ENCODE measurements at places on chromosomes 3 and 15.
A peak's percentile ranks its signal among the peaks of the same experiment; 100 is the strongest.

DNA sequence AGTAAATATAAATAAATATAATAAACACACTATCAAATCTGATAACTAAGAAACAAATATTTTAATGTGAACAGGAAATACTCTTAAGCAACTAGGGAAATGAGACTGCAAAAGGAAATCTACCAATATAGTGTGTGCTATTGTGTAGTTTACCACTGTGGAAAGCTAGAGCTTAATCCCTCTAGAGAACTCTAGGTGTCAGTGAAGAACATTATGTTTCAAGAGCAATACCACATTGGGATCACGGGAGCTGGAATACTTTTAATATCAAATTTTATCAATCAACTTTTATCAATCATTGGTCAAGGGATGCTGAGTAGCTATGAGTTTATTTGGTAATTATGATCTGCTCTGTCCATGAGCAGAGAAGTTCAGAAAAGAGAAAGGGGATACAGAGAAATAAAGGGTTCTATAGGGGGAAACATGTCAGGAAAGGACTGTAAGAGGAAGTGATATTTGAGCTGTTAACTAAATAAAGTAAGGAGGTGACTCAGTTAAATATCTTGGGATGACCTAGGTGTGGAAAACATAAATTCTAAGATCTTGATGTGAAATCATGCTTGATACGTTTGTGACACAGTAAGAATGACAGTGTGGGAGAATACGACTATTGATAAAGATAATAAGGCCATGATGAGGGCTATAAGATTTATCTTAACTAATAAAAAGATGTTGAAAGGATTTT is 762.2 kb upstream of the ALCAM start:
- DNase-seq: peak; percentile 30

DNA sequence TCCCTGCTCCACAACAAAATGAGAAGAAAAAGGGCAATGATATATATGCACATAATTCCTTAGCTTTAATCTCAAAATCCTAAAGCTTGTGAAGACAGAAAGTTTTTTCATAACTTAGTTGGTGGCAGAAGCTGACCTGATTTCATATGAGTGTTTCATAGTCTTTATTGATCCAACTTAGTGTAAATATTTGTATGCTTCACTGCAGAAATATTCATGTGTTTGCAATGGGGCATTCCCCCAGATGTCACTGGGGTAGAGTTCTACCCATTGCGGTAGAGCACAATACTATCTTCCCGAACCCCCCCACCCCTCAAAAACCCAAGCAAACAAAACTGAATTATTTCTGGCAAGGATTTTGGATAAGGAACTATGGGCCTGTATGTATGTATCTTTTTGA is 221.2 kb downstream of the THRB start:
- no peak for DNase-seq

DNA sequence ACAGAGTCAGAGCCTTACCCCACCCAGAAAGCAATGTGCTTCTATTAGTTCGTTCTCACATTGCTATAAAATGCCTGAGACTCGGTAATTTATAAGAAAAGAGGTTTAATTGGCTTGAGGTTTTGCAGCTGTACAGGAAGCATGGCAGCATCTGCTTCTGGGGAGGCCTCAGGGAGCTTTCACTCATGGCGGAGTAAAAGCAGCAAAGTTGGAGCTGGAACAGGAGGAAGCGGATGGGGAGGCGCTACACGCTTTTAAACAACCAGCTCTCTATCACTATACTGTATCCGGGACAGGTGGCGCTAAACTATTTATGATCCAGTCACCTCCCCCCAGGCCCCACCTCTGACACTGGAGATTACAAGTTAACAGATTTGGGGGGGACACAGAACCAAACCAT is 176.3 kb upstream of the BHLHE40 start:
- DNase-seq: no peak

GRCh38 chr3:87311309-87311708 is 34.9 kb upstream of the POU1F1 start:
- no peak for DNase-seq

DNA sequence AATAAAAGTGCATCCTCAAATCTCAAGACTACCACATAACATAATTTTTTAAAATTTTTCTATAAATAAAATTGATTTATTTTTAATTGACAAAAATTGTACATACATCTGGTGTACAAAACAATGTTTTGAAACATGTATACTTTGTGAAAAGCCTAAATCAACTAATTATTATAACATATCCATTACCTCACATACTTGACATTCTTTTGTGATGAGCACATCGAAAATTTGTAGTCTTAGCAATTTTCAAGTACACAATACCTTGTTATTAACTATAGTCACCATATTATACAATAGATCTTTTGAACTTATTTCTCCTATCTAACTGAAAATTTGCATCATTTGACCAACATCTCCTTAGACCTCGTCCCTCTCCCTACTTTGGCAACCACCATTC is 7.9 kb upstream of the WNT5A start:
- no peak for DNase-seq

- no peak for DNase-seq
Observed at GRCh38 chr3:63961891-63962290, 49.7 kb upstream of the SCAANT1 start.

- no peak for DNase-seq
Observed at GRCh38 chr3:45567730-45568172, 26.8 kb upstream of the LIMD1 start.

- DNase-seq: no peak
Observed at GRCh38 chr3:118110211-118110610, 924.4 kb downstream of the IGSF11 start.

DNA sequence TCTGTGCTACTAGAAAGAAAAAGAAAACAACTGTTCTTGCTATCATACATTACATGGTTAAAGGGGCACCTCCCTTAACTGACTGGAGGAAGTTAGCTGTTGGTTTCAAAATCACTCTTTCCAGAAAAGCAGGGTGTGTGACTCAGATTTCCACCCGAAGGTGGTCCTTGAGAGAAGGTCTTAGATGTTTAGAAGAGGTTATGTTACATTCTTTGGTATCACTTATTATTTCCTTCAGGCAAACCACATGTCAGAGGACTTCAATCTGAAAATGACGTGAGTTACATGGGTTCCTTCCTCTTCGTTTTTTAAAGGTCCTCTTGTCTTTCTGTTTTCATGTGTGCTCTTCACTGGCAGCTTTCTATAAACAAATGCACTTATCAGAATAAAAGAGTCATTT is 307.9 kb upstream of the CBLB start:
- DNase-seq: peak; percentile 12

- peak; percentile 73 for DNase-seq
Observed at GRCh38 chr3:50627407-50628051, 10.6 kb downstream of the MAPKAPK3 start.

DNA sequence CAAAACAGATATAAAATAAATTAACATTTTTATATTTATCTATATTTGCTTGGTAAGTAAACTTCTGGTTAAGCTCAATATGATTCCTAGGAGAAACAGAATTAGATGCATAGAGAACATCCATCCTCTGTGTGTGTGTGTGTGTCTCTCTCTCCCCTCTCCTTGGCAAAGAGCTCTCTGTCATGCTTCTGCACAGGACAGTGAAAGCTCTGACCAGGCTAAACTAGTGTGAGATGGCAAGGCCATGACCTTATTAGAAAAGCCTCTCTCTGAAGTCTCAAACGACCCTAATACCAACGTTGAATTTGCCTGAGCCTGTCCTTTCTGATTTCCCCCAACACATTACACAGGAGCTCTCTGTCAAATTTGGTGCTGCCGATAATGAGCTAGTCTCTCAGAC is 746.0 kb downstream of the VGLL3 start:
- DNase-seq: no peak

DNA sequence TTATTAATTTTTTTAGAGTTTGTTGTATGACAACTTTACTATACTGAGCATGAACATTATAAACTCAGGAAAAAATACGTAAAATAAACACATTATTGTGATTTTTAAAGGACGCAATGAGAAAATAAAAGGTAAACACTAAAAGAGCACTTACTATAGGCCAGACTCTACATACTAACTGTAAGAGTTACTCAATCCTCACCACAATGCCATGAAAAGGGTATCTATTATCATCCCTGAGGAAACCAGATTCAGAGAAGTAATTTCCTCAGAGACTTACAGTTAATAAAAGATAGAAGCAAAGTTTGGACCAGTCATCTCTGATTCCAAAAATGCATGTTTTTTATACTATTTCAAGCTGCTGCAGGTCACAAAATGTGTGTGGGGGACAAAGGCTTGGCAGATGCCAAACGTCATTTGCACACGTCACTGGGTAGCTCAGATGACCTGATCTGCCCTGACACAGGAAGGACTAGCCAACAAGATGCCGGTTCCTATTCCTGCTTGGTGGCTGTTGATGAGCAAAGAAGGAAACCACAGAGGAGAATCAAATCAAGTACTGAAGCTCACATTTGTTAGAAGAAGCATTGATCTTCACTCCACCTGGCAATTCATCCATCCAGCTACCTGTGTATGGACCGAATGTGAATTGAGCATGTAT is 42.3 kb downstream of the KLHL6 start:
- DNase-seq: no peak

DNA sequence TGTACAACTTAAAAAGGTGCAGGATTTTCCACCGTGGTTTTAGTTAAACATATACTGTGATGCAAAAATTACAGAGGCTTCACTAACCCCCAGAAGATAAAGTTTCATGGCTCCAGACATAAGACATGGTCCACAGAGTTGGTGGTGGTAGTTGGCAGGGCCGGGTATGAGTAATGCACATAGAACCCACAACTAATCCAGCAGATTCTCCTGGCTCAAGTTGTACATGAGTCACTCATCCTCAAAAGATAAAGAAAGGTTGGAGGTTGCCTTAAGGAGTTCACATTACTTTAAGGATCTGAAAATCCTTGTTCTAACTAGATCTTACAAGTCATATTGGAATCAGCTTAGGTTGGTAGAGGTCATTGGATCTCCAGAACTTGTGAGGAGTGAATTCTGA is 98.3 kb upstream of the ZBTB20 start:
- DNase-seq: peak; percentile 86

GRCh38 chr3:106533788-106534160 is 665.0 kb upstream of the CBLB start:
- DNase-seq: no peak

- no peak for DNase-seq
Observed at GRCh38 chr3:184341925-184342324, 4.5 kb downstream of the FAM131A start.

DNA sequence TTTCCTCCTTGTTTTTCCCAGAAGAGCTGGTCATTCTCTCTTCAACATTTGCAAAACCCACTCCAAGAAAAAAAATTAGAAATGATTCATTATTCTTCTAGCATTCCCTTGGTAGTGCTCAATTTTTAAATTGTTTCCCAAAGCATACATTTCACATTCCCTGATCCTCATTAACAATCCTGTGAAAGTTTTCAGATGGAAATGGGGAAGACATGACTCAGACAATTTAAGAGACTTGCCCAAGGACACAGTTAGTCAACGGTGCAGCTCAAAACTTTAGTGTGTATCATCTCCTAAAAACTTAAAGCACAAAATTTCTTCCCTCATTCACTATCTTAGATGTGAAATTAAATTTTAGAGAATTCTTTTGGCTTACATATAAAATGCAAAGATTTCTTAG is 17.1 kb upstream of the ABI3BP start:
- peak; percentile 95 for DNase-seq

GRCh38 chr3:129651435-129652202 is 45.1 kb upstream of the PLXND1 start:
- DNase-seq: peak; percentile 88
